MG63 (cell line): ENCODE measurements at places on chromosomes 4 and X. TPM values are rescaled to one million over a fixed set of nuclear protein-coding genes. Genes with fewer than 3 reads are reported as not detected.

DNA sequence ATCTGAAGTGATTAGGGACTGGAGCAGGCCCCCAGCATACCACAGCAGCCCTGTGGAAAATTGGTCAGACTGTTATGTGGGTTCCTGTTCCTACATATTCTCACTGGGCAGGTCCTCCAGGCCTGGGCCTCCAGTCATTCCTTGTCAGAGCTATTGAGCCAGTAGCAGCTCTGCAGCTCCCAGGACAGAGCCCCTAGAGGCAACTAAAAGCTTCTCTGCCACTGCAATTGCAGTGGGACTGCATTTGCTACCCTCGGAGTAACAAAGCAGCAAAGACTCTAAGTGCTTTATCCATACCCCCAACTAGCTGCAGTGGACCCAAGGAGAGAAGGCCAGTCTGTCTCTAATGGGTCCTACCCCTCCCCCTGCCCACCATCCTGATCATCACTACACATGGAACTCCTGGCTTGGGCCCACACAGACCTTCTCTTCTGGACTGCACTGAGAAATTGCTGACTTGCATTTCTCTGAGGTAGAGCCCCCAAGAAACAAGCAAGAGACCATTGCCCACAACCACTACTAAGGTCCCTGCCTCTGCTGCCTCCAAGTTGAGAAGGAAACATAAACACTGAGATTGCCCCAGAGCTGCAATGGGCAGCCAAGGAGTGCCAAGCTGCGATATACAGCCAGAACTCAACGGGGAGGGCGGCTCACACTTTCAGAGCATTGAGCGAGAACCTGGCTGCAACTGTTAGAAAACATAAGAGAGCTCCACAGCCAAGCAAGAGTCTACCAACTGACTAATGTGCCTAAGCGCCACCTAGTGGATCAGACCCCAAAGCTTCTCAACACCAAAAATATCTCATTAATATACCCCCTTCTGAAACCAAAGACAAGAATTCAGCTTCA, 738.7 kb upstream of the NDST4 start:
- no peak for DNase-seq

DNA sequence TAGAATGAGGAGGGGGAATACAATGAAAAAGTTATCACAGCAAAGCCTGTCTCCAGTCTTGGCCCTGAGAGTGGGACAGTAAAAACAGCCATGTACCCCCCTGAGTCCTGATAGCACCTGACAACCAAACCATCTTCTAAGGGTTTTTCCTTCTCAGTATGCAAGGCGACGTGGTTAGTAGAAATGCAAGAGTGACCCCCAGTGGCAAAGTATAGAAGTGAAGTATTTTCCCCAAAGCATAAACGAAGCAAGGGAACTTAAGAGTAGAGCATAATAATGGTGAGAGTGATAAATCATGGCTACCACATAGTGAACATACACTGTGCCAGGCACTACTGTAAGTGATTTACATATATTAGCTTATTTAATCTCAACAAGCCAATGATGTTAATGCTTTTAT, 52.8 kb downstream of the FAM47C start:
- no peak for DNase-seq

DNA sequence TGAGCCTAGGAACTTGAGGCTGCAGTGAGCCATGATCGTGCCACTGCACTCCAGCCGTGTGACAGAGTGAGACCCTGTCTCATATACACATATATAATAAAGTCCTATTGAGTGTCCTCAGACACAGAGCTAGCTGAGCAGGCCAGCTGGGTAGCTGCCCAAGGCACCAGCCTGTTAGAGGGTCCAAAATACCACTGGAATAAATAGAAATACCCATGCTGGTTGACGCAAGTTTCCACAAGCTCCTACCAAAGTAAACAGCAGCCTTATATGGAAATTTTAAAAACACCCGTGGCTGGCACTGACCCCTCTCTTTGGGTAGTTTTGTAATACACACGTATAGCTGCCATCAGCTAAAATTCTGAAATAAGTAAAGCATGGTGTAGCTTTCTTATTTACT, 348.6 kb downstream of the BCOR start:
- DNase-seq, result no peak

GRCh38 chrX:136767104-136767941, 13.4 kb downstream of the ARHGEF6 start:
- DNase-seq, result peak; percentile 59

- DNase-seq, result no peak
Measured at GRCh38 chr4:15042529-15043167, 40.4 kb downstream of the CPEB2 start.

DNA sequence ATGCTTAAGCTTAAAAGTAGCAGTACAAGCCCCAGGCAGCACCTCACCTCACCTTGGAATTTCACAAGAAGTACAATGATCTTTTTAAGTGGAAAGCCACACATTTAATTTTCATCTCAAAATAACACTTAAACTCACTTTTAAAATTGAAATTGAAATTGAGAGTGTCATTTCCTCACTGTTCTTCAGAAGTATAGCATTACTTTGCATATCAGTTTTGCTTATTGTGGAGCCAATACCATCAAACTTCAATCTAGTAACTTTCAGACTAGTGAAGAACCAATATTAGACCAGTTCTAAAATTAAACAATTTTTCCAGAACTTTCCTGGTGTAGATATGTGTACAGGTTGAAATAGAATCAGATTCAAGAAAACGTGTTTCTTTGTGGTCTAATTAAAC, 242.4 kb downstream of the NDST4 start:
- no peak for DNase-seq

DNA sequence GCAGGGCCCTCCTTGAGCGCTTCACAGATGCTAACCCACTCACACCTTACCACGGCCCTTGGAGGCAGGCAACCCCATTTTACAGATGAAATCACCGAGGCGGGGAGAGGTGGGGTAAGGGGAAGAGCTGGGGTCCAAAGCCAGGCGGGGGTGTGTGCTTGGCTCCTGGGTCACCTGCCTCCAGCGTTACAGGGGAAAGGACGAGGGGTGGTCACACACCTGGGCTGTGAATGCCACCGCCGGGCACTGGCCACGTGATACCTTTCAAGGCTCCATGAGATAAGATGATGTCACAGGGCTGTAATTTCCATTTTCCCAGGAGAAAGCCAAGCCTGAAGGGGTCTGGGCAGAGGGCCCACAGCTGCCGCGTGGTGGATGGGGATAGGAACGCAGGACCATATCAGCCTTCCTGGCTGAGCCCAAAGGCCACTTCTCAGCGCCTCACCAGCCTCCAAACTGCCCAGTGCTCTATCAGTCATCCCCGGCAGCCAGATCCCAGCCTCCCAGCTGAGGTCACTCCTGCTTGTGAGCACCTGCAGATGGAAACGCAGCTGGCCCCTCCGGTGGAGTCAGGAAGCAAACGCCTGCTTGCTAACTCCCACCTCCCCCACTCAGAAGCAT, 62.4 kb upstream of the CRMP1 start:
- DNase-seq, result no peak

- DNase-seq, result no peak
Measured at GRCh38 chrX:101395789-101396188, 5.0 kb downstream of the RPL36A start.

DNA sequence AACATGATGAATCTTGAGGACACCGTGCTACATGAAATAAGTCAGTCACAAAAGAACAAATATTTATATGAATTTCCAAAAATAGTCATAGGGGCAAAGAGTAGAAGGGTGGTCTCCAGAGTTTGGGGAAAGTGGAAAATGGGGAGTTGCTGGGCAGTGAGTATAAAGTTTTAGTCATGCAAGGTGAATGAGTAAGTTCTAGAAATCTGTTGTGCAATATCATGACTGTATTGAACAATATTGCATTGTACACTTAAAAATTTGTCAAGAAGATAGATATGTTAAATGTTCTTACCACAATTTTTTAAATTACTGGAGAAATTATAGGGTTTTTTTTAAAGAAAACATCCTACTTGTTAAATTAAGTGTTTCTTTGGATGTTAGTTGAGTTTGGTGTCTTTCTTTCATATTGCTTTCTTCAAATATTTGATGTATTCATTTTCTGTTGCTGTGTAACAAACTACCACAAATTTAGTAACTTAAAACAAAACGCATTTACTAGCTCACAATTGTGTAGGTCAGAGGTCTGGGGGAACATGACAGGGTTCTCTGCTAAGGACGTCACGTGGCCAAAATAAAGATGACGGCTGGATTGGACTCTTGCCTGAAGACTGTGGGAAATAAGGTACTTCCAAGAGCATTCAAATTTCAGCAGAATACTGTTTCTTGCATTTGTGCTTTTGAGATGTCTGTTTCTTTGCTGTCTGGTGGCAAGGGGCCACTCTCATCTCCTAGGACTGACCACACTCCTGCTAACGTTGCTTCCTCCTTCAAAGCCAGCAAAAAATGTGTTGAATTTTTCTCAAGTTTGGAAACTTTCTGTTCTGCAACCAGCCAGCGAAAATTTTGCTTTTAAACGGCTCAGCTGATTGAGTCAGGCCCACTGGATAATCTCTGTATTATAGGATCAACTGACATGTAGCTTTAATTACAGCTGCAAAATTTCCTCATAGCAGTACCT, 76.7 kb downstream of the CPEB2 start:
- no peak for DNase-seq

DNA sequence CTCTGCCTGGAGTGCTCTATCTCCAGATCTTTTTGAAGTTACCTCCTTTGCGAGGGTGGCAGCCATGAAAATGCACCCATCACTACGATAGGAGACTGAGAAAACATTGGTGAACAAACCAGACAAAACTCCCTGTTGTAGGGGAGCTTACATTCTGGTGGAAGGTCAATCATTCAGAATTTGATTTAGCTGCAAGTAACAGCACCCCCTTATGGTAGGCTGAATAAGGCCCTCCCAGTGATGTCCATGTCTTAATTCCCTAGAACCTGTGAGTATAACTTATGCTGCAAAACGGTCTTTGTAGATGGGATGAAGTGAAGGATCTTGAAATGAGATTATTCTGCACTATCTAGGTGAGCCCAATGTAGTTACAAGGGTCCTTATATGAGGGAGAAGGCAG, 5.6 kb upstream of the TEC start:
- DNase-seq, result no peak

- peak; percentile 20 for DNase-seq
Measured at GRCh38 chrX:71098302-71098701, 2.7 kb downstream of the FOXO4 start.

GRCh38 chr4:53620956-53621355, 29.7 kb upstream of the LNX1 start:
- DNase-seq, result no peak

- no peak for DNase-seq
Measured at GRCh38 chr4:89619206-89619962, 217.6 kb downstream of the SNCA start.

GRCh38 chrX:13786048-13786447, 30.8 kb downstream of the GPM6B start:
- DNase-seq, result no peak

GRCh38 chrX:17567821-17568220, 169.5 kb upstream of the SCML1 start:
- DNase-seq, result no peak

PPP1R2C gene
- total RNA-seq, result not detected in 2 replicates

SLC7A11 gene
- 7.3 and 10.3 TPM in 2 replicates for total RNA-seq
